ENCODE measurements at places on chromosomes 11 and 22.

GRCh38 chr11:76419896-76420295 lies 24.9 kb upstream of the EMSY start:
- DNase-seq = no peak

DNA sequence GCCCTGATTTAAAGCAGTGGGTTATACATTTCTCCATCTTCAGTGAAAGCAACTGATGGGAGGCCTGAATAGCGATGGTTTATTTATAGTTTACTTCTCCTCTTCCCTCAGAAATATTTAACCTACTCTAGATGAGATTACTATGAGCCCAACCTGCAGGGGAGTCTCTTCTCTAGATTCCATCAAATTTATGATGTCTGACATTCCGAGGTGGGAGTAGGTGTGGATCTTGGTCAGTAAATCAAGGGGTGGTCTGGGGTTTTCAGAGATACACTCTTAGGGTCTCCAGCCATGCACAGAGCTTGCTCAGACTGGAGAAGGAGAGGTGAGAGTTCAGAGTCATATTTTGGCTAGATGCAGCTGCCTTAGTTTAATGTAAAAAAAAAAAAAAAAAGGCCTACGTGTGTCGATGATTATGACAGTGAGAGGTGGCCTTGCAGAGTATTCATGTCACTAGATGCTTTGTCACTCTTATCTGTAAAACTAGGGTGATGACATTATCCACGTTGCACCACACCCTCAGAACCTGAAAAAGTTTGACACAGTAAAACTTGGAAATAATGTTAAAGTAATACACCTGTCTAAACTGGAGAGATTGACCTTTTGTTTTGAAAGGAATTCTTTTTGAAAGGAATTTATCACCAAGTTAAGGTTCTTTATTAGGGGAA lies 81.2 kb downstream of the EXT2 start:
- DNase-seq = no peak

DNA sequence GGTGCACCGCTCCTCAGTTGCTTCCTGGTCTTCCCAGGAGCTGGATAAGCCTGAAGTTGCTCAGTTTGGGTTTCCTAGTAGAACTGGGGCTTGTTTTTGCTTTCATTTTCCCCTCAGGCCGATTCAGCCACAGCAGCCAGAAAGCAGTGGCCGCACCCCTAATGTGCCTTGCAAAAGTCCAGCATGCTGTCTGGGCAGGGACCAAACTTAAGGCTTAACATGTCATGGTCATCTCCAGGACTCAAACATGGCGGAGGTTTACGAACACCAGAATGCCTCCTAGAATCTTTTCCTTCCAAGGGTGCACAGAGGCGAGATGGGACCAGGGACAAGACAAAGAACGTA lies 2.5 kb downstream of the GNG3 start:
- no peak for DNase-seq

- no peak for DNase-seq
Measured at GRCh38 chr11:63937713-63938478, 906 bp upstream of the NAA40 start.
